Spinal cord (tissue), 10 donors: ENCODE measurements at places on chromosomes 3 and 15. TPM values are rescaled to one million over a fixed set of nuclear protein-coding genes. Genes with fewer than 3 reads are reported as not detected.

DNA sequence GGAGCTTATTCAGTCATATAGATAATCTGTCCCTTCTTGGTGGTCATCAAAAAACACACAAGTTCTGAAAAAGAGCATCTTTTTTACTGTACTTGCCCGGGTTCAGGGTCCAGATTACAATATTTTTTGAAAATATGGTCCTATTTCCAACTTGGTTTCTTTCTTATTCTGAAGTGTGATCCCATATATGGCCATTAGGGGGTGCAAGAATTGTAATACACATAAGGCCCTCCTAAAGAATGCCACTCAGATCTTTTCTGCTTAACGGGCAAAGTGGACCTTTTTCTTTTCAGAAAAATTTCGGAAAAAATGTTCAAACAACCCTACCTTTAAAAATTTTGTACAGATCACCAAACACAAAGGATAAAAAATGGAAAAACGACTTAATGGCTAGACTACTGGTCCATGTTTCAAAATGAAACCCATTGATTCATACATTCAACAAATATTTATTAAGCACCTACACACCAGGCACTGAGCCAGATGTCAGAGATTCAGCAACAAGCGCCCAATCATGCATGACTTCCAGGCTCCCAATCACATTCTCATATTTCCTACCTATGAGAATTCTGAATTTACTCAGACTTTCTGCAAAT is 102.0 kb upstream of the MYRIP start:
- DNase-seq = no peak

- DNase-seq = no peak
Measured at GRCh38 chr3:160196511-160197104, 28.6 kb upstream of the C3orf80 start.

- no peak for DNase-seq
Measured at GRCh38 chr3:122777563-122777962, 16.1 kb downstream of the HSPBAP1 start.

GRCh38 chr15:42863572-42864239 is 56.9 kb downstream of the TTBK2 start:
- no peak for DNase-seq

DNA sequence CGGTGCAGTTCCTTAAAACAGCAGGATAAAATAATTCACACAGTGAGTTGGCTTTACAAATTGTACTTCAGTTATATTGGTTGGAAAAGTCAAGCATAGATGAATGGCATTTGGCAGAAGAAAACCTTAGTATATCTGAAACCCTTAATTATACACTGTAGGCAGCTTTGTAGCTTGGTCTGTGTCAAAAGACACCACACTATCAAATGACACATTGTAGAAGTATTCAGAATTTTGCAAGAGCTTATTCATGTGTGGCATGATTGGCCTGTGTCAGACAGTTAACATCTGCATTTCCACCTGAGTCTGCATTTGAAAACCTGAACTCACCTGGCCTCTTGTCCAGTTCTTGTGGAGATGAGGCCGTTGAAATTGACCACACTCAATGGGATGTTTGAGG is 13.8 kb downstream of the TMEM266 start:
- DNase-seq = no peak

- no peak for DNase-seq
Measured at GRCh38 chr3:22632536-22632935, 570.6 kb upstream of the UBE2E2 start.

- no peak for DNase-seq
Measured at GRCh38 chr3:186151077-186151971, 42.4 kb upstream of the ETV5 start.

DNA sequence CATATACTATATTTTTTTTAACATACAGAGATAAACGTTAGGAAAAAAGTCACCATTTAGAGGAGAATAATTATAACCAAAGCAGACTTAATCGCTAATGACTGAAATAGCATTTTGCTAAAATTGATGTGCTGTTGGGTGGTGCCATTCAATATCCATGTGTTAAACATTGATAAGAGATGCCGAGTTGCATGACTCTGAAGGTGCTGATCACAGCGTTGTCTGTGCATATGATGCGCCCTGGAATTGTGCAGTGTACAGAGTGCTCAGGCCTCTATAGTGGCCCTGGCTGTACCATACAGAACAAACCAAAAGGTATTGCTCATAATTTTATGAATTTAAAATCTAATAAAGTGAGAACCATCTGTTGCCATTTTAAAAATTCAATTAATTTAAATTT is 168.3 kb downstream of the MEIS2 start:
- no peak for DNase-seq

GRCh38 chr3:173770011-173770410 is 372.5 kb downstream of the NLGN1 start:
- DNase-seq = no peak

DNA sequence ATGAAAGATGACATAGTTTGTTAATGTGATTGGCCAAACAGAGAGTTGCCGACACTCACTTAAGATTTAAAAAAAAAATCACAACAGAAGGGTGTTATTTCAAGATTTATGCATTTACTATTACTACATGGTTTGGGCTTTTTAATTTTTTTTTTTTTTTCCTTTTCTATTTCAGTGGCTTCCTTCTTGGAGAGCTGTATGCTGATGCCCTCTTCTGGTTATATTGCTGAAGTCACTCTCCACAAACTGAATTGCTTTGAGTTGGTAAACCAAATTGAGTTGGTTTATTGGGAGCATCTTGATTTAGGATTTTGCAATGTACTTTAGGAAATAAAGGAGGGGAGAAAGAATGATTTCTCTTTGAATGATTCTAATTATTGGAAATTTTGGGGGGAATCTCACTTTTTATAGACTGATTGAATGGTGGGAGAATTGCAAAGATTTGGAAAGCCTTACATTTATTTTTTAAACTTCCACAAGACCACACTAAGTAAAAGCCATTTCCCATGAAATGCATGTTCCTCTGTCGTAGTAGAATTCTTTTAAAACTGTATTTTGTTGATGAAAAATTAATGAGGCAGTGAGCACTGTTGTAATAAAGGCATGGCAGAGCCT is 186.6 kb upstream of the FEZF2 start:
- DNase-seq = no peak

DNA sequence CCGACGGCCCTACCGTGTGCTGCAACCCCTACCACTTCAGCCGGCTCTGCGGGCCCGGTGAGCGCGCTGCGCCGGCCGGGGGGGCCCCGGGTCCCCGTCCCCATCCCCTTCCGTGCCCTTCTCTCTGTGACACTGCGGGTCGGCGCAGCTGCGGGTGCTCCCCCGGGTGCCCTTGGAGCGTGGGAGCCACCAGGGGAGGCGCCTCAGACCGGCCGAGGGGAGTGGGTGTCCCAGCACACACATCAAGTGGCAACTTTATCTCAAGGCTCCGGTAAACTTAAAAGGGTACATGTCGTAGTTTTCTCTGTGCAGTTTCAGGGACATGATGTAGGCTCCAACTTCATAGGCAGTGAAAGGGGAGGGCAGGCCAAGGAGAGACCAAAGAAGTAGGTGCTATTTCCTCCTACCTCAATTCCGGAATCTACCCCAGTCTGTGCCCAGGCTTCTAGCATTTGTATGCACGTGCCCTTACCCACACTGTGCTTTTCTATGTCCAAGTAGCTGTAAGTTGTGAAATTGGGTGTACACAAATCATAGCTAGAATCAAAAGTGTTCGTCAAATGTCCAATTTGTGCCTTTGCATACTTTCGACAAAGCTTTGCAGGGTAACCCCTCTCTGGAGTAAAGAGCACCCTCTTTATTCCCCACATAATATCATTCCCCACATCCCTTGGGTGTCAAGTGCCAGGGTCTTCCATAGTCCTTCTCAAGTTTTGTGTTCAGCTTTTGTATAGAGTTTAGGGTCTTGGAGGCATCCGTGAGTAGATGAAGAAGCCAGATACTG is 2.2 kb downstream of the SMAD6 start:
- no peak for DNase-seq

- DNase-seq = no peak
Measured at GRCh38 chr3:138921316-138922292, 25.3 kb downstream of the FOXL2 start.

DNA sequence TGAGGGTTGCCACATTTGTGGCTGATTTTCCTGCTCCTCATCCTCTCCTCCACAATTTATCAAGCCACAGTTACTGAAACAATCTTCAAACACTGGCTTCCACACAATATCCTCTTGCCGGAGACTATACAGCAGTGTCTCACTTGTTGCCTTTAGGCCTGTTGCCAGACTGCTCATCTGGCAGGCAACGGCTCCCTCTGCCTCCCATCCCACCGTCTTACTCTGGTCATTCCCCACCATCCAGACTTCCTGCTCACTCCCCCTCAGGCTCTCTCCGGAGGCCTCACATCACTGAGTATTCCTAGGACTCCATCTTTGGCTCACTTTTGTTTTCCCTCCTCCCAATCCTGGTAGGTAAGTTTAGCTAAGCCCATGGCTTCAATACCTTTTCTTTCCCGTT is 301.9 kb downstream of the IL20RB start:
- peak; percentile 13 for DNase-seq

- no peak for DNase-seq
Measured at GRCh38 chr3:52086976-52087663, 30.7 kb upstream of the DUSP7 start.

GRCh38 chr15:48500595-48500994 is 144.9 kb downstream of the FBN1 start:
- no peak for DNase-seq

DNA sequence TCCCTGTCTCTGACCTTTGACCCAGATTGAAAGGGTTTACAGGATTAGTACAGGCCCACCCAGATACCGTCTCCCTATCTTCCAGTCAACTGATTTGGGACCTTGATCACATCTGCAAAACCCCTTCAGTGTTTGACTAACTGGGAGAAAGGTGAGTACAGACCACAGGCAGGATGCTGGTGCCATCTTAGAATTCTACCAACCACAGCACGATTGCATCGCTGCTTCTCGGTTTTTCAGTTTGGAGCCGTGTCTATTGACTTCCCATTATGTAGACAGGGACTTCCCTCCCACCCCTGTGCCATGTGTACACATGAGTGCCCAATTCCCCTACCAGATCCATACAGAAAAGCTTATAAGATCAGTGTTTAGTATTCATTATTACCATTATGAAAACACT is 6.6 kb upstream of the KLF13 start:
- no peak for DNase-seq

DNA sequence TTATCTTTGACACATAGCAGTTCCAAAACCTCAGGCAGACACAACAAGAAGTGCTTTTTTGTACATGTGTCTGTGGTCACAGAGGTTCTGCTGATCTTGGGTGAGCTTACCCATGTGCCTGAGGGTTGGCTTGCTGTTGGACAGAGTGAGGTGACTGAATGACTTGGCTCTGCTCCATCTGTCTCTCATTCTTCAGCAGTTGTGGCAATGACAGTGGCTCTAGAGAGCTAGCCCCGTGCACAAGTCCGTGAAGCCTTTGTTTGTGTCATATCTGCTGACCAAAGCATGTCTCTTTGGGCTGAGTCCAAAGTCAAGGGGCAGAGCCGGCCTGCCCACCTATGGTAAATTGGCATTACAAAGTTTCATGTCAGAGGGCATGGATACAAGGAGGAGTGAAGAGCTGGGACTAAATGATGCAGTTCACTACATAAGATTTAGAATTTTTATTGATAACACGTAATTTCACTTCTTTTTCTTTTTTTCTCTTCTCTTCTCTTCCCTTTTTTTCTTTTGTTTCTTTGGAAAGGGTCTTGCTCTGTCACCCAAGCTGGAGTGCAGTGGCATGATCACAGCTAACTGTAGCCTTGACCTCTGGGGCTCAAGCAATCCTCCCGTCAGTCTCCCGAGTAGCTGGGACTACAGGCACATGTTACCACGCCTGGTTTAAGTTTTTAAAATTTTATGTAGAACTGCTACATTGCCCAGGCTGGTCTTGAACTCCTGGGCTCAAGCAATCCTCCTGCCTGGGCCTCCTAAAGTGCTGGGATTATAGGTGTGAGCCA is 77.9 kb downstream of the ITPR1 start:
- DNase-seq = no peak

Gene IDH3A
- polyA plus RNA-seq = 104 TPM

Gene CDCP1
- 0.45 TPM for polyA plus RNA-seq

Gene SPTSSB
- 16.1 TPM for polyA plus RNA-seq

Gene CCDC39
- 8.4 TPM for polyA plus RNA-seq

Gene SKOR1
- polyA plus RNA-seq = 17.0 TPM

Gene CCDC33
- polyA plus RNA-seq = 2.3 TPM
